ENCODE measurements at places on chromosomes 16 and 17. TPM values are rescaled to one million over a fixed set of nuclear protein-coding genes. Genes with fewer than 3 reads are reported as not detected.

Gene TBX6
- total RNA-seq: 2.2 TPM

GRCh38 chr16:17068524-17068923, 402.2 kb downstream of the XYLT1 start:
- no peak for DNase-seq

DNA sequence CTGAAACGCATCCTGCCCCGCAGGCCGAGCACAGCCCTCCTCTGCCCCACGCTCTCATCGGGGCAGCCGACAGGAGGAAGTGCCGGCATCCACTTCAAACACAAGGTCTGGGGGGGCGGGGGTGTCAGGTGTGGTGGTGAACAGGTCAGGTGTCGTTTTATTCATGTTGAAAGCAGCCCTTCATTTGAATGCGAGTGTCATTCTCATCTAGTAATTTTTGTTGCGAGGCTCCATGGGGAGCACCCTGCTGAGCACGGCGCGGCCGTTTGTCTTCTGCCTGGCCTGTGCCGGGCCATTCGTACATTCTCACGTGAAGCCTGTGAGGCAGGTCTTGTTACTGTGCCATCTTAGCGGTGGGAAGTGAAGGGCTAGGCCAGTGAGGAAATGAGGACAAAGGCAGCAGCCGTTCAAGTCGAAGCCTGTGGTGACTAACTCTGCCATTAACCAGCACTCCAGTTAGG, 1.9 kb downstream of the ACSF3 start:
- no peak for DNase-seq

DNA sequence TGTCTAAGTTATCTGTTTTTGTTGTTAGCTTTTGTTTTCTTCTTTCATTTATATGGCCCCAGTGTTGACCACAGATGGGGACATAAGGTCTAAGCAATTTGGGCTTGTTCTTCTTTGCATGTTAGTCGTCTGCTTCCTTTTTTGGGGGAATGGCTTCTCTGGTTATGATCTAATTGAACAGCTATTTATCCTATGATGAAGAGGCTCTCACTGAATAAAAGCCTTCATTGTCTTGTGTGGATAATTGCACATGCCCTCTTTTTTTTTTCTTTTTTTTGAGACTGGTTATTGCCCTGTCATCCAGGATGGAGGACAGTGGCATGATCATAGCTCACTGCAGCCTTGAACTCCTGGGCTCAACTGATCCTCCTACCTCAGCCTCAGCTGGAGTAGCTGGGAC, 13.7 kb downstream of the SMARCE1 start:
- DNase-seq: no peak

DNA sequence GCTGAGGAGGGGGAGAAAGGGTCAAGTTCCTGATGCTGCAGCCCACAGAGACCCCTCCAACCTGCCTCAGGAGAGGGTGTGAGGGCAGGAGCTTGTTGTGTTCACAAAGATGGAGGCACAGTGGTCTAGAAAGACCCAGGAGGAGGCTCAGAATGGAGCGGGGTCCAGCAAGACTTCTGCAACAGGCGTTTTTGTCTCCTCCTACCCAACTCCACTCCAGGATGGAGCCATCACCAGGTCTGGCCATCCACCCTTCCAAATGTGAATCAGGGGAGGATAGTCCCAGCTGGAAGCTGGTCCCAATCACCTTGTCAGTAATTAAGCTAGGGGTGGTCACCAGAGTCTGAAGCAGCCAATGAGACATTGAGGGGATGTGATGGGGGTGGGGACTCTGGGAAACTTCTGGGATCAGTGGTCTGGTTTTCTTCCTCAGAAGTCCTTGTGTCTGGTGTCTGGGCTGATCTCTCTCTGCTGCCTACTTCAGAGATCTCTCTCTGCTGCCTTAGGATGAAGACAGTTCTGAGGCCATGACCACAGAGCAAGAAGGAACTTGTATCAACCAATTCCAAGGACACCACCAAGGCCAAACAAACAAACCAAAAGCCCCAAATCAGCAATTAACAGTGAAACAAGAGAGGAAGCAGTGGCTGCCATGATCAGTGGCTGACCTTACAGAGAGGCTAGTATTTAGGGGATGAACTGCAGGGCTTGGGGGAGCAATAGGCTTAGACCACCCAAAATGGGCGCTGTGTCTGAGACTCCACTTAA, 14.5 kb downstream of the CD300LB start:
- no peak for DNase-seq

Measured in transverse colon (tissue), 4 donors.